ENCODE measurements at places on chromosomes 3 and 15.

- no peak for DNase-seq
These were observed 8.9 kb upstream of the DYNLT2B start for GRCh38 chr3:196326936-196327335.

- no peak for DNase-seq
These were observed 131.7 kb downstream of the ATP10A start for GRCh38 chr15:25731411-25731810.

GRCh38 chr3:79178471-79179180 is 589.2 kb downstream of the ROBO1 start:
- DNase-seq, result no peak

DNA sequence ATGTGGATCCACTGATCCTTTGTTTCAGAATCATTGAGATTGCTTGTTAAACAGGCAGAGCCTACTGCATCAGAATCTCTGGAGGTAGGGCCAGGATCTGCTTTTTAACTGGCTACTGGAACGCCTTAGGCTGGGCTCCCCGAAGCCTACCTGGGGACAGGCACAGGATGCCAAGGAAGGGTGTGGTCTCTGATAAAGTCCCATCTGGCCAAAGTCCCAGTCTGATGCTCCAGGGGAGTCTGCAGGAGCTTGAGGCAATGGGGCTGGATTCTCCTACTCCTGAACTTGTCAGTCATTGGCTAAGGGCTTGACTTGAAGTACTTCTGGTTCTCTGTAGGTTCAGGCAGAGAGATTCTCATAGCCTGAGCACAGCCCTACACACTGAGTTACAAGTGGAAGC is 22.4 kb upstream of the CCK start:
- DNase-seq, result no peak

DNA sequence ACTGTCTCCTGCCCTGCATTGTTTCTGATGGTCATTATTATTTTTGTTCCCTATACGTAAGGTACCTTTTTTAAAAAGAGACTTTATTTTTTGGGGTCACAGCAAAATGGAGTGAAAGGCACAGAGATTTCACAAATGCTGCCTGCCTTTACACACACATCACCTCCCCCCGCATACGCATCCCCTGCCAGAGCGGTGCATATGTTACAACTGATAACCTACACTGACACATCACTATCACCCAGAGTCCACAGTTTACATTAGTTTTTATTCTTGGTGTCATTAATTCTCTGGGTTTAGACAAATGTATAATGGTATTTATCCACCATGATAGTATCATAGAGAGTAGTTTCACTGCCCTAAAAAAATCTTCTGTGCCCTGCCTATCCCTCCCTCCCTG is 43.6 kb upstream of the KLF13 start:
- no peak for DNase-seq

DNA sequence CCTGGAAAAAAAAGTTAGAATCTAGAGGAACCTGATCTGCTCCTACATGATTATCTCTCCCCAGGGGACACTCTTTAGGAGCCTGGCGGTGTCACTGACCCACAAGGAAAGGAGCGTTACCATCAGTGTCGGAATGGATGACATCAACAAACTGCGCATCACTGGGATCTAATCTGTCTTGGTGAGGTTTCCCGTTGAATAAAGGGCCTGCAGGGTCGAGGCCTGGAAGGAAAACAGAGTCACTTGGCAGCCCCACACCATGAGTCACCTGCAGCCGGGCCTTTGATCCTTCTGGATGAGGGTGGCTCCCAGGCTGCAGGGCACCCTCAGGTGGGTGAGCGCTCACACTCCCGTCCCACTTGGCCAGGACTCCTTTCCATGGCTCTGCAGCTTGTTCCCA is 25.0 kb downstream of the LIPH start:
- no peak for DNase-seq

GRCh38 chr3:8206971-8207617 is 294.5 kb upstream of the LMCD1 start:
- DNase-seq, result no peak

DNA sequence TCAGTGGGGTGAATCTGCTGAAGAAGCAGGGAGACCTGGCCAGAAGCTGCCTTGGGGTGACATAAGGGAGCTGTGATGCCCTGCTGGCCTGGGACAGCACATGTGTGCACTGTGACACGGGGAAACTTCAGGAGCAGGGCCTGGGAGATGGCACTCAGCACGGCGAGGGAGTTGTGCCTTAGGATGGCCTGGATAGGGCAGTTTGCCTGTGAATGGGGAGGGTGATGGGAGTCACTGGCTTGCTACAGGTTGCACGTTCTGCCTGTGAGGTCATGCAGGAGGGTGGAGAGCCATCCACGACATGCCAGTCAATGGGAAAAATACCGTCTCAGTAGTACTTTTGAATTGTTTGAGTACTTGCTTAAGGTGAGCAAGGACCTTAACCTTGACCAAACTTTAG is 76.8 kb upstream of the UBE3A start:
- no peak for DNase-seq

DNA sequence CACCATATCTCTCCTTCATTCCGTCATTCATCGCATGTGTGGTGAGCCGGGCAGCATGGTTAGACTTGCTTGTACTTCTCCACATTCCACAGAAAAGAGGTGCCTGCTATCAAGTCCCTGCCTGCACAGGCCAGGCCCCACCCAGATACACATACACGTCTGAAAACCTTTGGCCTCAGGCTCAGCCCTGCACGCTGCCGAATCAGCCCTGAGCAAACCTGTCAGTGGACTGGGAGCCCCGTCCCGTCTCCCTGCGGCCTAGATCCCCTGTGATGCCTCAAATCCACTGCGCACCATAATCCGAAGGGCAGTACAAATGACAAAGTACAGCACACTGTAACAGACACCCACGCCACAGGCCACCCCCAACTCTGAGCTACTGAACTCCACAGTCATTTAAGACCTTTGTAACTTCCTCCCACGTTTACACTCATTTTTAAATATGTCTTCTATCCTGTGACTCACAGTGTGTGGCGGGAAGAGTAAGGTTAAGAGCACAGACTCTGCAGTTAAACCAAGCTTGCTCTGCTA is 67.1 kb downstream of the MB21D2 start:
- DNase-seq, result no peak

DNA sequence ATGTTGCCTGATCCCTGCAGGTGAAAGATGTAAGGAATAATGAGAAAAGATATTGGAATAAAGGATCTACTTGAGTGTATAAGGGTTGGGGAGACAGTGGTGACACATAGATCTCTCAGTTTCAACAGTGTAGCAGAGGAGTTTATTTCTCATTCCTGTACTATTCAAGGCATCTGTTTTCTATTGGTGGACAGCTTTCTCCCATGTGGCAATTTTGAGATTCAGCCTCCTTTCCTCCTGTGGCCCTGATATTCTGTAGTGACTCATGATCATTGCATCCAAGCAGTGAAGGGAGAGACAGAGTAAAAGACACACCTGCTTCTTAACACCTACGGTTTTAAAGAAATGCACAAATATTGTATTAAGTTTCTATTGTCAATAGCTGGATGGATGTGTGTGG is 327.6 kb downstream of the GRM7 start:
- no peak for DNase-seq

DNA sequence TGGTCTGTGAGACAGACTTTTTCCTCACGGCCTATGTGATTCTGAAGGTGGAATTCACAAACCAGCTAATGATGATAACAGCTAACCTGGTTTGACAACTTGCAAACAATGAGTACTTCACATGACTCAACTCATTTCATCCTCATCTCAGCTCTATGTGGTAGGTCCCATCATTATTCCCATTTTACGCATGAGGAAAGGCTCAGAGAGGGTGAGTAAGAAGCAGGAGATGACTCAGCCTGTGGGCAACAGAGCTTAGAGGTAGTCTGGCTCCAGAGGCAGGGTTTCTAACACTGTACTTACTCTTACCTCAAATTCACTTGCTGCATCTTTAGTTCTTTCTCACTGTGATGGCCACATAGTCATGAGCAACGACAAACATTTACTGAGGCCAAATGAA is 25.8 kb upstream of the PSMD6 start:
- DNase-seq, result no peak

GRCh38 chr3:72336821-72337479 is 511.3 kb downstream of the SHQ1 start:
- DNase-seq, result no peak

DNA sequence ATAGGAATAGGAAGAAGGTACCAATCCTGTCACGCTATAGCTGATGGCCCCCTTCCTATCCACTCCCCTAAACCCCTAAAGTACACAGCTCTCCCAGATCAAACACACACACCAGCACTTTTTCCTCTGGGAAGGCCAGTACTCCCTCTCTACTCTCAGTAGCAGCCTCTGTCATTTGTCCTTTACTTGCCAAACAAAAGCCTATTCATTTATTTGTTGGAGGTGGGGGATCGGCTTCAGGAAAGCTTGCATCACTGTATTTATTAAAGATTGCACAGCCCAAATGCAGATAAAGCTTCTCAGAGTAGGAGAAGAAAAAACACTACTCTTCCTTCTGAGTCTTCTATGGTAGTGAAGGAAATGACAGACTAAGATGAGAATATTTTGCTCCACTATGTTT is 429.7 kb upstream of the RASGRP1 start:
- no peak for DNase-seq

DNA sequence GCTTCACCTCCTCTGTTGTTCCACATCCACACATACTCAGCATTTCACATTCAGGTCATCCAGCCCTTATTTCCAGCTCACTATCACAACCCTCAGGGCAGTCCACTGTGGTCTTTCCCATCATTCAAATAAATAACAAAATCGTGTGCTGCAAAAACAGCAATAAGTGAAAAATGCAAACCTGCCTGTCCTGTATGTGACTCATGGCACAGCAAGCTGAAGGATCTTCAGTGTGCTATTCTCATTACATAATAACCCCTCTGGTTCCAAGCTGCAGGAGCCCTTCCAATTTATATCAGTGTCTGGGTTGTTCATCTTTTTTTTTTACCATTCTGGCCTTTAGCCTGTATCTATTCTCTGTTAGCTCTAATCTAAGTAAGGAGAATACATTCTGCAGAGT is 185.3 kb upstream of the UBE2E2 start:
- no peak for DNase-seq

- DNase-seq, result no peak
These were observed 25.4 kb upstream of the CDV3 start for GRCh38 chr3:133548090-133548489.

DNA sequence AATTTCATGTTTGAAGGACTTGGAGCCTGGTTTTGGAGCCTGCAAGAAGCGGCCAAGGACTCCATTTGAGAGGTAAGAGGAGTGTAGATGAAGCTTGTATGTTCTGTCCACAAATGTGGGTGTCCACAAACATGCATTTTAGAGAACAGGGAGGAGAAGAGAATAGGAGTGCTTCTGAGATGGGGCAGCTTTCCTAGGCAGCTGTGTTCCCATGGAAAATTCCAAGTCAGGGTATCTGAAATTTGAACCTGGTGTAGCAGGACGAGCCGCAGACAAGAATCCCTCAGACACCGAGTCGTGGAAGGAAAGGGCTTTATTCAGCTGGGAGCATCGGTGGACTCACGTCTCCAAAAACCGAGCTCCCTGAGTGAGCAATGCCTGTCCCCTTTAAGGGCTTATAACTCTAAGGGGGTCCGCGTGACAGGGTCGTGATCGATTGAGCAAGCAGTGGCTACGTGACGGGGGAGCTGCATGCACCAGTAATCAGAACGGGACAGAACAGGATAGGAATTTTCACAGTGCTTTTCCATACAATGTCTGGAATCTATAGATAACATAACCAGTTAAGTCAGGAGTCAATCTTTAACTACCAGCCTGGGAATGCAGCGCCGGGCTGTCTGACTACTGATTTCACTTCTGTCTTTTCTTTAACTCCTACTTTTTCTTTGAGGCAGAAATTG is 71.4 kb upstream of the WDR72 start:
- no peak for DNase-seq

DNA sequence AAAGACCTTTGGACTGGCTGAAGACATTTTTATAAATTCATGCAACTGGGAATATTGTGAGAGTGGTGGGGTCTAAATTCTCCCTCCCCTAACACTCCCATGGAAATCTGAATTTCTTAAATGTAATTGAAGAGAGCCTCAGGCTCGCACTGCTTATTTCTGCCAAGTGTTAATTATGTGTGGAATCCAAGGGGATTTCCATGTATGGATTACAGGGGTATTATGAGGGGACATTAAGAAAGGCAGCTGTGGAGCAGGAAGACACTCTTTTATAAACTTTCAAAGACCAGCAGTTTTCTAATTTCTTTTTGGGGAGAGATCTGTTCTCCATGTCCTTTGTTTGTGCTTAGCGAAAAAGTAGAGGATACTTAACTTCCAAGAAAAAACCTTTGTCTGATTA is 152.1 kb upstream of the TBL1XR1 start:
- DNase-seq, result no peak

DNA sequence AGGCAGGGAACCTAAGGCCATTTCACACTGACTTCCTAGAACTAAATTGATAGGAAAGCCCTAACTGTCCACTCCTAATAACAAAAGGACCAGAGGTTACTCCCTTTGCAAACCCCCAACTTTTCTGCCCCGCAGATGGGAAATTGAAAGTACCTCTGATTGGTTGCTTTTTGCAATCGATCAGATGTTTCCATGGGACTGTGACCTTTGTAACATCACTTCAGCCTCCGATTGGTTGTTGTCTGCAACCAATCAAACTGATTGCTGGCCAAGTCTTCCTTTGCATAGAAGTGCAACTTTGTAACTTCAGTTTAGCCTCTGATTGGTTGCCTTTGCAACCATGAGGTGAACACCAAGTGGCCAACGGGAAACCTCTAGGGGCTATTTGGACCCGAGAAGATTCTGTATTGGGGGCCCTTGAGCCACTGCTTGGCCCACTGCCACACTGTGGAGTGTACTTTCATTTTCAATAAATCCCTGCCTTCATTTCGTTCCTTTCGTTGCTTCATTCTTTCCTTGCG is 11.3 kb upstream of the KNL1 start:
- DNase-seq, result no peak

GRCh38 chr15:57697588-57697987 is 8.9 kb upstream of the POLR2M start:
- no peak for DNase-seq

DNA sequence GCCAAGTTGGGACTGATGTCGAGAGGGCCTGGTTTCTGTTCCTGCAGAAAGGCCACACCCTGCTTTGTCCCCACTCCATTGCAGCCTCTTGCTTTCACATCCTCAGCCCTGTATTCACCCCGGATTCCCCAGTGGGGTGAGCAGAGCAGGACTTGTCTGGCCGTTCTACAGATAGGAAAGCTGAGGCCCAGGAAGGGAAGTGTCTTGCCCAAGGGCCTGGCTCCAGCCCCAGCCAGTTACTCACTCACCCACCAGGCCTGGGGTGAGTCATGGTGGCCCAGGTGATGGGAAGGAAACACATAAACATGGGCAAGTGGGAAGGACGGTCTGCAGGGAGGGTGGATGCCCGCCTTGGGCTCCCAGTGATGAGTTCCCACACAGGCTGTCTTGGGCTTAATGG is 6.1 kb upstream of the DUSP7 start:
- no peak for DNase-seq
